ENCODE measurements at places on chromosomes 2 and 18. TPM values are rescaled to one million over a fixed set of nuclear protein-coding genes. Genes with fewer than 3 reads are reported as not detected.

ONECUT2 gene
- under 0.01 TPM for total RNA-seq

SIGLEC15 gene
- total RNA-seq = 0.14 TPM

HOXD1 gene
- not detected for total RNA-seq

ZNF385B gene
- total RNA-seq = not detected

AMER3 gene
- total RNA-seq = not detected

PSD4 gene
- total RNA-seq = 3.4 TPM

GKN2 gene
- total RNA-seq = not detected

SNORC gene
- 0.92 TPM for total RNA-seq

GAREM2 gene
- 0.65 TPM for total RNA-seq

All from smooth muscle cell of bladder (primary cell).